Cortex of kidney (tissue), 1 donor: ENCODE measurements at places on chromosomes 5 and 9.

DNA sequence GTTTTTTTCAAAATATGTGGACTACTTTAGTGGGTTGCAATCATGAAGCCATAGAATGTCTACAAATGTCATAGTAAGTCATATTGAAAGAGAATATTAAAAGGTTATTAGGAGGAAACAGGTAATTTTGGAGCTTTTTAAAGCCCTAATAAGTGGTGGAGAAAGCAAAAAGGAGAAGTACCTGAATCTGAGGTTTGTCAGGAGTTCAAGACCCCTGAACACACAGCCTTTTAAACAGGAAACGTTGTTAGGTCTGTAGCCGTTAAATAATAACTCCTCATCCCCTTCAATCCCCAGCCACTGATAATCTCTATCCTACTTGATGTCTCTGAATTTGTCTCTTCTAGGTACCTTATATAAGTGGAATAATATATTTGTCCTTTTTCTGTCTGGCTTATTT, 51.1 kb downstream of the SPEF2 start:
- no peak for DNase-seq

GRCh38 chr5:99639905-99640304, 711.1 kb upstream of the CHD1 start:
- DNase-seq = no peak

DNA sequence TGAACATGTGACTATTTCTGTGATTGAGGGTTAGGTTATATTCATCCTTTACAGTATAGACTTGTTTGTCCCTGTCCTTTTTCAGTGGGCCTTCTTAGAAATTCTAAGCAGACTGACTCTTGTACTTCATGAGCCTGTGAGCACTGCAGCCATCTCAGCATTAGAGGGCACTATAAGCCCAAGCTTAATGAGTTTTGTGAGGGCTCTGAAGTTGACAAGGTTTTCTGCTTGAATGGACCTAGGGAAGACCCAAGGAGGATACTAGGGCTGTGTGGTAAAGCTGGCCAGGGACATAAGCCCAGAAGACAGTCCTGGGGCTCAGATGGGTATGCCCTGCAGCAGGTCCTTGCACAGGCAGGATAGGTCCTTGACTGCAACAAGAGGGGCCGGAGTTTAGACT, 126.5 kb downstream of the MRPS30 start:
- no peak for DNase-seq

DNA sequence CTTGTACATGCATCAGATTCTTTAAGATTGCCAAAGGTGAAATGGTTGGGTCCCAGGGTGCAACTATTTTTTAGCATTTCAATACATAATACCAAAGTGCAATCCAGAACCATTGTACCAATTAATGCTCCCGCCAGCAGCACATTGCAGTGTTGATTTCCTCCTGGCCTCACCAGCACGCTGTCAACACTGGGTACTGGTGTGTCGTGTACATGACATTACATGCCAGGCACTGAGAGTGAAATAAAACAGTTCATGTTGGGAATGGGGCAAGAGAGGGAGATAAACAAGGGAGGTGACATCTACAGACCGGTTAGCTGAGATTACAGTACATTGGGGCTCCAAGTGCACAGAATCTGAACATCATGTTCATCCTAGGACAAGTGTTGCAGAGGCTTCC, 37.8 kb downstream of the HMGCS1 start:
- DNase-seq = no peak

DNA sequence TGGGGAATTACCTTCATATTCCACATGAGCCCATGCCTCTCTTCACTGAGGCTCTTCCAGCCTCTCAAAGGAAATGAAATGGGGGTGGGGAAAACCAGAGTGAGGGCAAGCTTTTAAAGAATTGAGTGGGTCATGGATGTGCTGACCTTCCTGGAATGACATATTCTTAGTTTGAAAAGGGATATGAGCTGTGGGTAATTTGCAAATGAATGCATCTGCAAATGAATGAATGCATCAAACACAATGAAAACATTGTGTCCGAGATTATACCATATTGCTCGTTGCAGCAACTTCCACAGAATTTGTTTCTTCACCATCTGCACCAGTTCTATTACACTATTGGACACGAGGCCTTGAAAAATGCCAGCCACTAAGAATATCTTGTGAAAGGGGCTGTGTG, 198.6 kb upstream of the CDH6 start:
- DNase-seq = no peak

DNA sequence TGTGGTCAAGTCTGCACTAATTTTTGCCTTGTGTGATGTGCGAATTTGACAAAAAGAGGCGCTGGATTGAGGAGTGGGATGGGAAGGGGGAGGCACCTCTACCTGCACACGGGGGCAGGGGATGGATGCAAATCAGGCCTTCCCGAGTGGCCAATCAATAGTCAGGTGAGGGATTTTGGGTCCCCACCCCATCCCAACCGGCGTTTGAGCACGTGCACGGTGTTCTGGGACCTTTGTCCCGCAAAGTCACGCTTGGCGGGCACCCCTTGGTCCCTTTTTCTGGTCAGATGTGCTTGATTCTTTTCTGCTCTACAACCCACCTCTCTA, 685 bp upstream of the ADAMTS19 start:
- no peak for DNase-seq

DNA sequence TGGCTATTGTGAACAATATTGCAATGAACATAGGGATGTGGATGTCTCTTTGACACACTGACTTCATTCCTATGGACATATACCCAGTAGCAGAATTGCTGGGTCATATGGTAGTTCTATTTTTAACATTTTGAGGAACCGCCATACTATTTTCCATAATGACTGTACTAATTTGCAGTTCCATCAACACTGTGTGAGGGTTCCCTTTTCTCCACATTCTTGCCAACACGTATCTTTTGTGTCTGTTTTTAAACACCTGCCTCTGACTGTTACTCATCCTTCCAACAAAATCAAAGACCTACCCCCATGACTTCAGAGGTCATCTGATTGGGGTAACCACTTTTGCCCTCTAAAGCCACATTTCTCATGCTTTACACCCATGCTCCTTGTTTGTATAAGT, 133.5 kb downstream of the MED27 start:
- no peak for DNase-seq

DNA sequence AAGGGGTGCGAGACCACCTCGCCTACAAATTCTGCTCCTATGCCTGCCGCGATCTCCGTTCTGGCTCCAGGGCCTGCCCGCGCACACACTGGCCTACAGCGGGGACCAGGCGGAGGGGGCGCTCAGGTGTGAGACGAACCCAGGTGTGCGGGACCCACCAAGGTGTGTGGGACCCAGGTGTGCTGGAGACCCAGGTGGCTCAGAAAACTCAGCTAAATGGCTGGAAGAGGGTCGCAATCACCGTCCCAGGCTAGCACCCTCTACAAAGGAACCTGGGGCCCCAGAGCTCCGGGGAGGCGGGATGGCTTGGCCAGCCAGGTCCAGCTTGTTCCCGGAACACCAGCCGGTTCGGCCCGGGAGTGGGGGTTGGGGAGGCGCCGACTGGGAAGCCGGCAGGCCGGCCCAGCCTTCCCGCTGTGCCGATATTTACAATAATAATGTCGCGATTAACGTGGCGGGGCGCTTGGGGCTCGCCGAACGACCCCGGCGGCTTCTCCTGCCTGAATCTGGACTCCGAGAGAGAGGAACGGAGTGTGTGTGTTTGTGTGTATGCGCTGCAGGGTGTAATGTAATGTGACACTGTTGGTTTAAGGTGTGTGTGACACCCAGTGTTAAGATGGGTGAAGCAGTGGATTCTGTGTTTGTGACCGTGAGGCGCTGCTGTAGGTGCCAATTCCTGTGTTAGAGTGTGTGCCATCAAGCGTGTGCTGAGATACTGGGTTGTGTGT, 1.4 kb downstream of the PCDH1 start:
- no peak for DNase-seq

DNA sequence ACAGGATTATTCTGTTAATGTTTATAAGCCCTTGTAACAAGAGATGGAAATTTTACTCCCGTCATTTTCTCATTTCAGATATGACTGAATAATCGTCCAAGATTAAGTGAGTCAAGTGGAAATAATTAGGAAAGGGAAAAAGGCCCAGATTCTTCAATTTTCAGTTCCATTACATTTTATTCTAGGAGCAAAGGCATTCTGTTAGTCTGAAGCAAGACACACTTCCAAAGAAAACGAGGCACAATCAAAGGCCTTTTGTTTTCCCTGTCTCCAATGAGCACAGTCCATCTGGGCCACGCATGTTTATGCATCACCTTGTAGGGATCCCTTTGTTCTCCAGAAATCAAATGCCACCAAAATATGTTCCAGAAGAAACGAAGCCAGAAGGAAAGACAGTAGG, 382.9 kb upstream of the RFX3 start:
- DNase-seq = no peak
